NCI-H2081 (cell line): ENCODE measurements at places on chromosomes 5 and 9.
A peak's percentile ranks its signal among the peaks of the same experiment; 100 is the strongest.

DNA sequence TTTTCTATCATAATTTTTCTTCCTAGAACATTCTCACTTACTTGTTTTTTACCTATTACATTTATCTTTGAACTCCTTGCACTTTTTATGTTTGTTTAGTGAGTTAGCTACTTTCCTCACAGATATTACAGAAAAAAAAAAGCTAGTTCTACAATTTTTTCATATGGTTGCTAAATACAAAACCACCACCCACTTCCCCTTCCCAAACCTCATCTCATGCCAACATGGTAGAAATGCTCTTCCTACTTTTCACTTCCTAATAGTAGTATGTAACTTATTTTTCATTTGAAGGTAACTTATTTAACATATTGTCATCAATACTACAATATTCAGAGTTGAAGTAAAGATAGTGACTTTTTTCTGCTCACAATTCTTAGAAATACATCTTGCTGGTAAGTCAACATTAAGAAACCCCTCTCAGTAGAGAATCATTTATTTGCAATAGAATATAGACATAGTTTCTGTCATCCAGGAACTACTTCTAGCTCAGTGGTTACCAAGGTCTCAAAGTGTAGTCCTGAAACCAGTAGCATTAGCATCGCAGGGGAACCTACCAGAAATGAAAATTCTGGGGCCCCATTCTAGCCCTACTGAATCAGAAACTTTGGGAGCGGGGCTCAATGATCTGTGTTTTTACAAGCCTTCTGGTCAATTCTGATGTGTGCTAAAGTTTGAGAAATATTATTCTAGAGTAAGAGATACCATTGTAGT is 1124.6 kb downstream of the DTWD2 start:
- no peak for DNase-seq

GRCh38 chr5:54944364-54944763 is 41.0 kb downstream of the ESM1 start:
- DNase-seq: no peak

DNA sequence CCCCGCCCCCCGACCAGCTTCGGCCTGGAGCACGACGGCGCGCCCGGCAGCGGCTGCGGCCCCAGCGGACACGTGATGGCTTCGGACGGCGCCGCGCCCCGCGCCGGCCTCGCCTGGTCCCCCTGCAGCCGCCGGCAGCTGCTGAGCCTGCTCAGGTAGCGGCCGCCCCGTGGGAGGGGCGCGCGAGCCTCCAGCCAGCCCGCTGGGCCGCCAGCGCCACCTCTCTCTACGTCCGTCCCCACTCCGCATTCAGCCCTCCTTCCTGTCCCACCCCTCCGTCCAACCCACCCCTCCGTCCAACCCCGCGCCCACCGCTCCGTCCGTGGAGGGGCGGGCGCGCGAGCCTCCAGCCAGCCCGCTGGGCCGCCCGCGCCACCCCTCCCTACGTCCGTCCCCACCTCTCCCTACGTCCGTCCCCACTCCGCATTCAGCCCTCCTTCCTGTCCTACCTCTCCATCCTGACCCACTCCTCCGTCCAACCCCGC is 6.5 kb downstream of the ADAMTS13 start:
- DNase-seq: peak; percentile 53

- DNase-seq: no peak
Observed at GRCh38 chr9:13269589-13270452, 9.7 kb downstream of the MPDZ start.

DNA sequence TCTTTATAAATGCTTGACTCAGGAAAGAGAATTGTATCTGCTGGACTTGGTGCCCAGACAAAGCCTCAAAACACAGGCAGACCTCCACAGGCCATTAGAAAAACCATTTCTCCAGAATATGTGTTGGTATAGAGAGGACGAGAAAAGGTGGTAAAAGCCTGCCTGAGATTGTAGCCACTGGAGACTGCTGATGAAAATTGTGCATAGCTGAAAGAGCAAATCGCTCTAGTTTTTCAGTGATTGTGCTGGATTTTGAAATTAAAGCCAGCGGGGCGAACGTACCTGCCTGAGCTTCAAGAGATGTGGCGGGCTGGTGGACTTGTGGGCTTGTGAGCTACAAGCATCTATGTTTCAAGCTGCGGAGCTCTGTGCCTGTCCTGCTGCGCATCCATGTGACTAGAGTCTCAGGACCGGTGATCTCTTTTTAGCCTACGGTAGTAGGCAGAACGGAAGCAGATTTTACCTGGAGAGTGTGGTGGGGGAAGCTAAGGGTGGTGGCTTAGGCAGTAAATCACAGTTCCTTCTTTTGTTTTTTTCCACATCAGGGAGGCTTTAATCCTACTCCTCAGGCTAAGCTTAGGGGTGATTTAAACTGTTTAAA is 193.6 kb downstream of the SREK1 start:
- no peak for DNase-seq

GRCh38 chr9:121836366-121836885 is 185.0 kb downstream of the DAB2IP start:
- no peak for DNase-seq

DNA sequence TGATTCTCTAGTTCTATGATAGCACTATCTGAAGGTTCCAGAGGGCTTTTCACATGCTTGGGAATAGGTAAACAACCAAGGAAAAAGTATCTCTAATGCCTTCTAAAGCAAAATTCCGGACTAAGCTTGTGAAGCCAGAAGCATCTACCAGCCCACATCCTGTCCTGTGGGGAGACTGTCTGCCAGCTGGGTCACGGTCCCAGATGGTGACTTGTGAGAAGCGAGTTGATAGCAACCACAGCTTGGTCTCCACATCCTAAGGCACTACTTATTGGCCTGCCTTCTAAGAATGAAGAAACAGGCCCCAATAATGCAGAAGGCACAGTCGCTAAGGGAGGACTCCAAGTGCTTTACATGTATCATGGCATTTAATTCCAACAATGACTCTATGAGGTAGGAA is 184.1 kb upstream of the ADRA1B start:
- no peak for DNase-seq

- peak; percentile 22 for DNase-seq
Observed at GRCh38 chr9:89815903-89816573, 211.2 kb downstream of the GADD45G start.

GRCh38 chr5:155799308-155799707 is 527.7 kb upstream of the SGCD start:
- no peak for DNase-seq

- DNase-seq: peak; percentile 91
Observed at GRCh38 chr9:97982683-97983588, at the start of gene ANP32B. Gene ANP32B, plus strand, starts transcription at chr9:97983341. Its CDS starts 215 bp downstream, at chr9:97983556.

DNA sequence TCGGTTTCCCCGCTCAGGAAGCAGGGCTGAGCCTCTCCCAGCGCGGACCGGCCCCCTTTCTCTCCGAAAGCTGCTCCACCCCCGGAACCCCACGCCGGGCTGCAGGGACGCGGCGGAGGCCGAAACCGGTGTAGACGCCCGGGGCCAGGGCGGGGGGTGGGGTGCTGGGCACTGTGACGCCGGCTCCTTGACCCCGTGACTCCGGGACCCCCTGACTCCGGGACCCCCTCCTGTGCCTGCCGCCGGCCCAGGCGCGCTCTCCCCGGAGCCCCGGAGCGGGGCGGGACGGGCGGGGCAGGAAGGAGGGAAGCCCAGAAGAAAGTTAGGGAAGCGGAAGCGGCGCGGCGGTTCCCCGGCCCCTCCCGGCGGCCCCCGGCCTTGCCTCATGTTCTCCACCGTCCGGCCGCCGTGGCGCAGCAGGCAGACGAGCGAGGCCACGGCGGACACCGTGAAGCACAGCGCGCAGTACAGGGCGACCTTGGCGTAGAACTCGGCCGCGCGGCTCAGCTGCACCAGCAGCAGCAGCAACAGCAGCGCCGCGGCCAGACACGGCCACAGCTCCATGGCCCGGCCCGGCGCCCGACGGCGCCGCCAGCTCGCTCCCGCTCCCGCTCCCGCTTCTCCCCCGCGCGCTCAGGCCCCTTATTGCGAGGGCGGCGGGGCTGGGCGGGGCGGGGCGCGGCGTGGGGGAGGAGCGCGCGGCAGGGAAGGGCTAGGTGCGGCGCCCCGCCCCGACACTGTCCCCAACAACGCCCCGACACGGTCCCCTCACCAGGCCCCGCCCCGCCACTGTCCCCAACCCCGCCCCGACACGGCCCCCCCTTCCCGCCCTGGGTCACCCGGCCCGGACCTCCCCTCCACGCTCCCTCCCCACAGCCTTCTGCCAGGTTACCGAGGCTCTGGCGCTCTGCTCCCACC is at the start of gene AGPAT2:
Gene AGPAT2, minus strand, starts transcription at position 664 of the 918 bp plus-strand sequence. Its CDS starts 100 bp downstream, at position 564.
- DNase-seq: peak; percentile 34

GRCh38 chr9:10612641-10613398 is at the start of gene PTPRD:
Gene PTPRD, minus strand, starts transcription at chr9:10613002.
- peak; percentile 85 for DNase-seq

GRCh38 chr9:17776735-17777134 is 197.9 kb downstream of the SH3GL2 start:
- DNase-seq: peak; percentile 36

GRCh38 chr5:172144931-172145869 is 42.8 kb downstream of the STK10 start:
- no peak for DNase-seq

DNA sequence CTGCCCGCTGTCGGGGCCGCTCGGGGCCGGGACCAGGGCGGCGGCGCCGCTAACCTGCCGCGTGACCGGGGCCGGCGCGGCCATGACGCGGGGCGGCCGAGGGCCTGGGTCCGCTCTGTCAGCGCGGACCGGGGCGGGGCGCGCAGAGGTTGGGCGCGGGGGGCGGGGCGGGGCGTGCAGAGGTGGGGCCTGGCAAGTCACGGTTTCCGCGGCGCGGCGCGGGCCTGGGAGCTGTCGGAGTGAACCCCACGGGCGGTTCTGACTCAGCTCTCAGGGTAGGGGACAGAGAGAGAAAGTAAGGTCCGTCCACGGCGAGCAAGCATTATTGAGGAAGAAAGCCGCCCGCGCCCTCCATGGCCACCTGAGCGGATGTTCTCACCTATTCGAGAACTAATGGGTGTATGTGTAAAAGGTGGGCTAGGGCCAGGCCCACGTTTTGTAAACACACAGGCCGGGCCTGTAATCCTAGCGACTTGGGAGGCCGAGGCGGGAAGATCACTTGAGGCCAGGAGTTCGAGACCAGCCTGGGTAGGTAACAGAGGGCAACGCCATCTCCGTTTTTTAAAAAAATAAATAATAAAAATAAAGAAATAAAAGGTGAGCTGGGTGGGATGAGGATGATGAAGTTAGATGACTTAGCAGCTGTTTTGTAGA is at the start of gene PRXL2C:
Gene PRXL2C, minus strand, starts transcription at position 120 of the 654 bp plus-strand sequence. Its CDS starts 36 bp downstream, at position 84.
- peak; percentile 68 for DNase-seq

DNA sequence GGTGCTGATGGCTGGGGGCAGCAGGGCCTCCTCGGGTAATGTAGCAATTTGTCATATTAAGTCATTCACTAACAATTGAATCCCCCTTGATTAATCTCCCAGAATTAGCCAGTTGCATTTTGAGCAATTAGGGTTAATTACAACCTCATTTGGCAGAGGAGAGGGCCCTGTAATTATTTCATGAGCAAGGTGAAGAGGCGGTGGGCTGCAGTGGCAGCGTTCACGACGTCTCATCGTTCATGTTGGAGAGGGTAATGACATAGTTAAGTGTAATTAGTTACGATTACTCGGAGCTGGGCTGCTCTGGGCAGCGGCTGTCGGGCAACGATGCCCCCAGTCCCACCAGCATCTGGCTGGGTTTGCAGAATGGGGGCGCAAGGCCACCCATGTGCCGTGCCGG is 46.0 kb downstream of the NEK6 start:
- DNase-seq: no peak

- no peak for DNase-seq
Observed at GRCh38 chr5:157721159-157721558, 10.1 kb upstream of the THG1L start.

GRCh38 chr9:114487607-114488300 is 17.5 kb downstream of the WHRN start:
- DNase-seq: peak; percentile 79

DNA sequence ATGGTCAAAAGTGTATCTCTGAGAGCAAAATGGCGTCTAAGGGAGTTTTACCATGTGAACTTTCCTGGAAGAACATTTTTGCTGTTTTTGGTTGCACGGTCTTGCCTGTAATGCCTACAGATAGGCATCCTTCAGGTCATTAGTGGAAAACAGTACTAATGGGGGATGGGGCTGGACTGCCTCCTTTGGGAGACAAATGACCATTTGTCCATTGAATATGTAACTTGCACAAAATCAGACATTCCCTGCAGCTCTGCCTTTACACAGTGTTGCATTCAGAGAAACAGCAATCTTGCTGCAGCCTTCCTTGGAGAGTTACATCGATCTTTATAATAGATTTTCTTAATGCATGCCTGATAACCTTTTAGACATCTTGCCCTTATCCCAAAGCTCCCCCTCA is 138.5 kb upstream of the EGFLAM start:
- DNase-seq: no peak

DNA sequence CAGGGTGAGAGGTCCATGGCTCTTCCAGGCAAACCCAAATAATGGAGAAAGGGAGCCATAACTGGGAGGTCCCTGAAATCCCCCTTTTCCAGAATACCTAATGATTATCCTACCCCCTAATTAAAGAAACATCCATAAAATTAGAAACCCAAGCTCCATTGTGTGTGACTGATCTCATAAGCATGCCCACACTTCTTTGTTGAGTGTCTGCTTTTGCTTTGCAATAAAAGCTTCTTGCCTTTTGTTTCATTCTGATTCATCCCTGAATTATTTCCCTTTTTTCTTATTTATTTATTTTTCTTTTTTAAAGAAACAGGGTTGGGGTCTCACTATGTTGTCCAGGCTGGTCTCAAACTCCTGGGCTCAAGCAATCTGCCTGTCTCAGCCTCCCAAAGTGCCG is 33.1 kb downstream of the BTF3 start:
- DNase-seq: no peak

GRCh38 chr9:129156163-129156562 is 21.9 kb downstream of the IER5L start:
- no peak for DNase-seq

DNA sequence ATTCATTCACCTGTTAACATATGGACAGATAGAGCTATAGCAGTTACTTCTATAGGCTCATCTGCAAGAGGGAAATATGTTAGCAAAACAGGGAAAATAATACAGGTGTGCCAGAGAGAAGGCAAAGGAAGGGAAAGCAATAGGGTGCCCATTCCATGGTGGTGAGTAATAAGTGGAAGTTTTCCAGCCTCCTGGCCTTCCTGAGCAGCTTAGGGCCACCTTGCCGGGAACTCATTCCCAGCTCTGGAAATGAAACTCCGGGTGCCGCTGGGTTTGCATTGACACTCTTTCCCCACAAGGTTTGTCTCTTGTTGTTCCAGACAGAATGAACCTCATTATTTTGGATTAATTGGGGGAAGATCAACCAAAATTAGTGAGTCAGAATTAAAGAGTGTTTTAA is 58.4 kb downstream of the SLC1A3 start:
- DNase-seq: no peak

GRCh38 chr9:83538172-83538889 is at the start of gene FRMD3:
Gene FRMD3, minus strand, starts transcription at chr9:83538401. Its CDS starts 170 bp downstream, at chr9:83538231.
- peak; percentile 69 for DNase-seq

DNA sequence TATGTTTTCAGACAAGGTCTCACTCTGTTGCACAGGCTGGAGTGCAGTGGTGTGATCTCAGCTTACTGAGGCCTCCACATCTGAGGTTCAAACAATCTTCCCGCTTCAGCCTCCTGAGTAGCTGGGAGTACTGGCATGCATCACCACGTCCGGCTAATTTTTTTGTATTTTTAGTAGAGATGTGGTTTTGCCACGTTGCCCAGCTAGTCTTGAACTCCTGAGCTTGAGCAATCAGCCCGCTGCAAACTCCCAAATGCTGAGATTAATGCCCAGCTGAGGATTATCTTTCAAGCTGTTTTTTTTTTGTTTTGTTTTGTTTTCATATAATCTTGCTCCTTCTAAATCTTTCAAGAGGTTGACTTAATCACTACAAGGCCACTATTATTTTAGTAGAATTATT is 47.3 kb upstream of the SLC28A3 start:
- no peak for DNase-seq

GRCh38 chr5:127827451-127827850 is 124.3 kb downstream of the CCDC192 start:
- no peak for DNase-seq

- DNase-seq: no peak
Observed at GRCh38 chr5:51968756-51969155, 585.5 kb downstream of the ISL1 start.
